ENCODE measurements at places on chromosomes 1 and 21.

DNA sequence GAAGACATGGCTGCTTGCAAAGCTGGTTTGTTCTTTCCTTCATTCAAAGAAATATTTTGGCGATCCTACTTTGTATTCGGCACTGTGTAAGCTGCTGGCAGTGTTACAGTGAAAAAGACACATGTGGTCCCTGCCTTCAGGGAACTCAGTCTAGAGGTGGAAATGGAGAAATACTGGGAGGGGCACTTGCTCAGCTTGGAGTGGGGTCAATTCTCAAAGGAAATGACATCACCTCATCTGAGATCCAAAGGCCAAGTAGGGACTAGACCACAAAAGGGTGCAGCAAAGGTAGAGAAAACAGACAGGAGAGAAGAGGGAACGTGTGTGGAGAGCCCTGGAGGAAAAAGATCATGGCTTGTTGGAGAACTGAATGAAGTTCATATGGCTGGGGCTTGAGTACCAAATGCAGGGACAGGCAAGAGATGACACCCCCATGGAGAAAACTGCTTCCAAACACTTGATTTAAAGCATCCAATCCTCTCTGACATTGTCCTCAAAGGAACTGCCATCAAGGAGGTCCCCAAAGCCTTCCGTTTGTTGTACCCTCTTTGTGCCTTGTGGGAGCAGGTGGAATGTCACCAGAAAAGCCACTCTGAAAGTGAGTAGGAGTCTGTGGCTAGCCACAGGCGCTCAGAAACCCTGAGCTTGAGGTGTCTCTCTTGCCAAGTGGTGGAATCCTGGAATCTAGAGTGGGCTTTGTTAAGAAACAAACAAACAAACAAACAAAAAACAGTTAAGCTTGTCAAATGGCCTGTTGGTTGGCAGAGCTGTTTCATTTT, 48.3 kb upstream of the TDRD10 start:
- DNase-seq, result peak; percentile 32

- DNase-seq, result no peak
Measured at GRCh38 chr1:175174309-175175102, 18.1 kb downstream of the KIAA0040 start.

GRCh38 chr1:21887796-21888195, 49.3 kb downstream of the HSPG2 start:
- DNase-seq, result no peak

DNA sequence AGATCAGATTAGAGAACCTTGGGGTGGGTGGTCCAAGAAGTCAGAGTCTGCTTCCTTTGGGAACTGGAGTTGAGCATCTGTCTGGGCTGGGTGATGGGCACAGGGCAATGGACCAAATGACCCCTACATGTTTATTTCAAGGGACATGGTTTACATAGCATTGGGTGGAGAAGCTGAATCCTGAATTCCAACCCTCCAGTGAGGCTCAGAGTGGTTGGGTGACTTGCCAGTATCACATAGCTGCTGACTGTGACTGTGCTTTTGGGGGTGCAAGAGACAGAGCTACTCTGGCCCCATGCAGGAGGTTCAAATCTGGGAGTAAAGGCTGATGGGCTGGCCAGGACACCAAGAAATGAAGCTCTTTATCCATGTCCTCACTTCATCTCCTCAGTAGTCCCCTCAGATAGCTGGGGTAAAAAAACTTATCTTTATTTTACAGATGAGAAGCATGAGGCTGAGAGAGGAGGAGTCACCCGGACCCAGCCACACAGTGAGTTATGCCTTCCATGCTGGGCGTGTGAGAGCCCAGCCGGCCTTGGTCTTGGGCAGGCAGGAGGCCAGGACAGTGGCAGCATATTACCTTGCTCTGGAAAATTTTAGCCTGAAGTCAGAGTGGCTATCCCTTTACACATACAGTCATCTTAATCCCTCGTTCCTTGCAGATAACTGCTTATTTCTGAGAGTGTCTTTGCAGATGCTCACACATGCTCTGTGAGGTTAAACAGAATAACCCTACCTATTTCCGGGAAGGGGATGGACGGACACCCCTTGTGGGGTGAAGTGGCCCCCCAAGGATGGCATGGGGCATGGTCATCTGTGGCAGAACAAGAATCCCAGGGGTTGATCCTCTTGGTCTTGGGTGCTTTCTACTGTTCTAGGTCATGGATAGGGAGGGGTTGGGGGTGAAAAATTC, 2.8 kb upstream of the SERINC2 start:
- DNase-seq, result no peak

DNA sequence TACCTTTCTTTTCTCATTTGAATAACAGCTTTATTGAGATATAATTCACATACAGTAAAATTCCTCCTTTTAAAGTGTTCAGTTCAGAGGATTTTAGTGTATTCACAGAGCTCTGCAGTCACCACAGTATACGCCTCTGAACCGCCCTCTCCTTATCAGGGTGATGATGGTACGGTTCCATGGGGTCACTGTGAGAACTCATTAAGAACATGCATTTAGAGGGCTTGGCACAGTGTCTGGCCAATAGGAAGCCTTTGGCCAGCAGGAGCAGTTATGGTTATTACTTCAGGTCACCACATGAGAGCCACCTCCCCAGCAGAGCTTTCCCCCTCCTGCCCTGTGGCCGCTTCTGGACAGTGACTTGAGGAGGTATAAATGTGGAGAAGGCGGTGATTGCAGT, 27.3 kb downstream of the KCNQ4 start:
- DNase-seq, result no peak

DNA sequence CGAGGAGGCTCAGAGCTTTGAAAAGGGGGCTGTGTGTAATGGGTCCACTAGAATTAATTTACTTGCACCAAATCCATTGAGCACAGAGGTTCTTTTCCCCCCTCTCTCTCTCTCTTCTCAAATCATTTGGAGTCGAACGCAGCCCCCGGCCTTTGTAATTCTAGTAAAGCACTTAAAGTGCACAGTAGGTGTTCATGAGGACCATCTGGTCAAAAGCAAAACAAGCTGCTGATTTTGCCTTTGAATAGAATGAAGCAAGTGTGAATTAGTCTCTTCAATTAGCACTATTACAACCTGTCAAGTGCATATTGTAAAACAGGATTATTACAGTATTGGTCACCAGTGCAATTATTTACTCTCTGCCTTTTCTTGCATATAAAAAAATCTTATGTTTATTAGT, 259.9 kb downstream of the FAF1 start:
- no peak for DNase-seq

GRCh38 chr1:201480231-201481003, 11.4 kb upstream of the PHLDA3 start:
- peak; percentile 67 for DNase-seq

Measured in stimulated activated CD4-positive, alpha-beta T cell treated with anti-CD3 and anti-CD28 coated beads, Interleukin-2, amount 100 ng/mL, for 24 hours (primary cell).